ENCODE measurements at places on chromosomes 6 and 20. TPM values are rescaled to one million over a fixed set of nuclear protein-coding genes. Genes with fewer than 3 reads are reported as not detected.
A peak's percentile ranks its signal among the peaks of the same experiment; 100 is the strongest.

The BAK1 gene
- 56.3 TPM for total RNA-seq

DNA sequence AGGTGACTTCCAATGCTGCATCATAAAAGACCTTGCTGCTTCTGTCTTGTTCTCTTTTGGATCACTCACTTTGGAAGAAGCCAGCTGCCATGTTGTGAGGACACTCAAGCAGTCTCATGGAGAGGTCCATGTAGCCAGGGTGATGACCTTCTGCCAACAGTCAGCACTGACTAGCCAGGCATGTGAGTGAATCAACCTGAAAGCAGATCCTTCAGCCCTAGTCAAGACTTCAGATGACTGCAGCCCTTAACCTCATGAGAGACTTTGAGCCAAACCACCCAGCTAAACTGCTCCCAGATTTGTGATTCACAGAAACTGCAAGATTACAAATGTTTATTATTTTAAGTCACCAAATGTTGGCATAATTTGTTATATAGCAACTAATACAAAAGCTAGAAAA is 86.0 kb upstream of the IYD start:
- no peak for DNase-seq

The SLC32A1 gene
- total RNA-seq: not detected

DNA sequence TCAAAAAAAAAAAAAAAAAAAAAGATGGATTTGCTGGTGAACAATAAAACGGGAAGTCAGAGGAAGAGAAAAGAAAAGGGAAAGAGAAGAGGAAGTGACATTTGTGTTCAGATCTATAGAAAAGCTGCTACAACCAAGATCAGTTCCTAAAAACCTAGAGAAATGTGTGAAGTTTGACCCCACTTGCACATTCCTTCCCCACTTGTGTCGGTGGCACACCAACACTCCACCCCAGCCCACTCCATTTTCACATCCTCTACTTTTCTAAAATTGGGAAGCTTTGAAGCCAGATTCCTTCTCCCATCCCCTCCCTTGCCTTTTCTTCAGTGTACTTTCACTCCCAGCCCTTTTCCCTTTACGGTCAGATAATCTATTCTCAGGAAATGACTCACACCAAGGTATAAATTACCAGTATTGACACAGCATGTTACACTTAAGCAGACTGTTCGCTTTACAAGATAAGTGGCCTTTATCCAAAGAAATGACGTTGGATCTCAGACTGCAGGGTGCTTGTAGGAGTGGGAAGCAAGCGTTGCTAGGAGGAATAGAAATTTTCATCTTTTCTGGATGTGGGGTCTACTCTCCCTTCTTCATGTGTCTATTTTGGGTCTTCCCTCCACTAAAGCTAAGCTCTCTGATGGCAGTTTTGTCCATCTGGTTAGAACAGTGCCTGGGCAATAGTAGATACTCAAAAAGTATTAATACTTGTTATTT is 92.5 kb upstream of the ADGRF1 start:
- DNase-seq: no peak

The GJA1 gene
- not detected for total RNA-seq

- DNase-seq: no peak
Measured at GRCh38 chr20:1861347-1861976, 33.7 kb upstream of the SIRPA start.

GRCh38 chr6:39118921-39119320 is 3.9 kb upstream of the SAYSD1 start:
- DNase-seq: no peak

- no peak for DNase-seq
Measured at GRCh38 chr20:56098981-56099500, 93.7 kb upstream of the CBLN4 start.

The KHDC1L gene
- not detected for total RNA-seq

The CLPSL1 gene
- total RNA-seq: not detected

The CYP39A1 gene
- not detected for total RNA-seq

The DAAM2 gene
- total RNA-seq: not detected

DNA sequence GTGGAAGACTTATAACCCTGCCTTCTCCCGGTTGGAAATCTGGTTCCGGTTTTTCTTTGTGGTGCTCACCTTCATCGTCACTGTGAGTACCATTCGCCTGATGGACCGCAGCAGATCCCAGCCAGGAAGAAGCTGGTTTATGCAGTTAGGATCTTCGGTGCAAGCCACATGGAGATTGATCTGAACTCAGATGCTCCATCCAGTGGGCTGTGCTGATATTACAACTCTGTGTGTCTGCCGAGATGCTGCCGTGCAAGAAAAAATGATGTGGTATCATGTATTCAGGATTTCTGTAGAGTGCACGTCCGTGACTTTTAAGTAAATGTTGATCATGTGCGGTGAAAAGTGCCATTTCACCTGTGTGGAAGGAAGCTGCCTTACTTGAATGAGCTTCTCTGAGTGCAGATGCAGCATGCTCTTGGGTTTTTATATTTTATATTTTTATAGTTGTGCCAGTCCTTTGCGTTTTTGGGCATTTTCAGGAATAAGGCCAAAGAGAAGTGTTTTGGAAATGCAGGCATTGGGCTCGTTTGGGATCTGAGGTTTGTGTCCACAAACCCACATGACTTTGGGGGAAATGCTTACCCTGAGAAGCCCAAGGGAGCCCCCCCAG is 39.2 kb downstream of the DYNLT1 start:
- DNase-seq: peak; percentile 70

DNA sequence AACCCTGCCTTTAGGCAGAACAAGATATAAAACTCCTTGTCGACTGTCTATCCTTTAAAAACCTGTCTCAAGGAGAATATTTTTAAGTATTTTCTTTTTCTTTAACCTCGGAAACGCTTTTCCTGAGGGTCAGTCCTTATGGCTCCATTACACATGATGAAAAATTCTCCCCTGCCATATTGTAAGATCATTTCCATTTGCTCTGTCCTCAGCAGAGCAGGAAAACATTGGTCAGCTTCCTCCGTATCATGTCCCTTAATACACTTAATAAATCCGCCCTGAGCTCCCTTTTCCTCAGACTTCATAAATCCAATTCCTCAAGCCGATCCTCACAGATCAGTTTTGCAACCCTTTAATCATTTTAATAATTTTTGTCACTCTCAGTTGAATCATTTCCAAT is 234.5 kb upstream of the AGPAT4 start:
- DNase-seq: no peak

The C6orf15 gene
- not detected for total RNA-seq

- DNase-seq: no peak
Measured at GRCh38 chr6:38566295-38567030, 73.3 kb downstream of the BTBD9 start.

DNA sequence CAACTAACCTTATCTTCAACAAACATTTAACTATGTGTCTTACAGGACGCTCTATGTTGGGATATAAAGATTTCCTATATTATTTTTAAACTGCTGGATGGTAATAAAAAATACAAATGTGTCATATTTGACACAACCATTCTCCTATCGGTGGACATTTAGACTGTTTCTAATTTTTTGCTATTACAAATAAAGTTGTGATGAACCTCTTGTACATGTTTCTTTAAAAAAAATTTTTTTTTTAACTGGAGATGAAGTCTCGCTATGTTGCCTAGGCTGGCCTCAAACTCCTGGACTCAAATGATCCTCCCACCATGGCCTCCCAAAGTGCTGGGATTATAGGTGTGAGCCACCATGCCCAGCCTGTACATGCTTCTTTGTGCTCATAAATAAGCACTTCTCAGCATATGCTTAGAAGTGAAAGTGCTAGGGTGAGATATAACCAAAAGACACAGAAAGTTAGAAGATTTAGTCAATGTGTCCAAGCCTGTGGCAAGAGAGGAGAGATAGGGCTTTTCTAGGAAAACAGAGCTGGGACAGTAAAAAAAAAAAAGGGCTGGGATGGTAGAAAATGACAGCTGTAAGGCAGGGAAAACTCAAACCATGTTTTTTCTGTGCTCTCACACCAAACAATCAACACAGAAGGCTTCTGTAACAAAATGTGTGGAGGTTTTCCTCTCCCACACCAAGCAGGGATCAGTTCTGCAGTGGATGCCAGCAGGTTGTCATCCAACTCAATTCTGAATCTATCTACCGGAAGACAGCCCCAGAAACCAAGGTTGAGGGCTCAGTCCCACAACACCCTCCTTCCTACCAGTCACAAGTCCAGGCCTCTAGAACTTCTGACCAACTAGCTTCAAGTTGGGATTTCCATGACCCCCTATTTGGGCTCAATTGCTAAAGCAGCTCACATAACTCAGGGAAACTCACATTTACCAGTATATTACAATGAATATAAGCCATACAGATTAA is 70.0 kb upstream of the SMIM29 start:
- no peak for DNase-seq

- no peak for DNase-seq
Measured at GRCh38 chr6:80316686-80317231, 210.3 kb downstream of the BCKDHB start.

The MATN4 gene
- 0.95 TPM for total RNA-seq

DNA sequence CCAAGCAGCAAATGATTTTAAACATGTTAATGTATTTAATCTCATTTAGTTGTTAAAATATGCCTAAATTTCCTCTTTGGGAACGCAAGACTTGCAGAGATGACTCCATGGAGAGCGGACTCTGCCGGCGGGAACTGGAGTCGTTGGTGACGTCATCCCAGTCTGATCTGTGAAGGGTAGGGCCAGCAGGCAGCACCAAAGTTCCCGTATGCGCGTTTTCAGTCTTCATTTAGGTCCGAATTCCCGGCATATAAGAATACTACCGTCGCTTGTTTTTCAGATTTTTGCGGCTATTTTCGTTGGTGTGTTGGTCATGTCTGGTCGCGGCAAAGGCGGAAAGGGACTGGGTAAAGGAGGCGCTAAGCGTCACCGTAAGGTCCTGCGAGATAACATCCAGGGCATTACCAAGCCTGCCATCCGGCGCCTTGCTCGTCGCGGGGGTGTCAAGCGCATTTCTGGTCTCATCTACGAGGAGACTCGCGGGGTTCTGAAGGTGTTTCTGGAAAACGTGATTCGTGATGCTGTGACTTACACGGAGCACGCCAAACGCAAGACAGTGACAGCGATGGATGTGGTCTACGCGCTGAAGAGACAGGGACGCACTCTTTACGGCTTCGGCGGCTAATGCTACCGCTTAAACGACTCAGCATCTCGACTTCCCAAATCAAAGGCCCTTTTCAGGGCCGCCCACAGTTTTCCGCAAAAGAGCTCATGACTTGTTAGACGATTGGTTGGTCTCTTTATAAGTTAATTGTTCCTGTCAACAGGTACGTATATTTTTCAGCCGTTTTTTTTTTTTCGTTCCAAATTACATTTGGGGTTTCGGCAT is 117.3 kb downstream of the HFE start:
- DNase-seq: peak; percentile 90

The SLC26A8 gene
- not detected for total RNA-seq

The CPNE5 gene
- 1.5 TPM for total RNA-seq

The SYCP2L gene
- 0.10 TPM for total RNA-seq

DNA sequence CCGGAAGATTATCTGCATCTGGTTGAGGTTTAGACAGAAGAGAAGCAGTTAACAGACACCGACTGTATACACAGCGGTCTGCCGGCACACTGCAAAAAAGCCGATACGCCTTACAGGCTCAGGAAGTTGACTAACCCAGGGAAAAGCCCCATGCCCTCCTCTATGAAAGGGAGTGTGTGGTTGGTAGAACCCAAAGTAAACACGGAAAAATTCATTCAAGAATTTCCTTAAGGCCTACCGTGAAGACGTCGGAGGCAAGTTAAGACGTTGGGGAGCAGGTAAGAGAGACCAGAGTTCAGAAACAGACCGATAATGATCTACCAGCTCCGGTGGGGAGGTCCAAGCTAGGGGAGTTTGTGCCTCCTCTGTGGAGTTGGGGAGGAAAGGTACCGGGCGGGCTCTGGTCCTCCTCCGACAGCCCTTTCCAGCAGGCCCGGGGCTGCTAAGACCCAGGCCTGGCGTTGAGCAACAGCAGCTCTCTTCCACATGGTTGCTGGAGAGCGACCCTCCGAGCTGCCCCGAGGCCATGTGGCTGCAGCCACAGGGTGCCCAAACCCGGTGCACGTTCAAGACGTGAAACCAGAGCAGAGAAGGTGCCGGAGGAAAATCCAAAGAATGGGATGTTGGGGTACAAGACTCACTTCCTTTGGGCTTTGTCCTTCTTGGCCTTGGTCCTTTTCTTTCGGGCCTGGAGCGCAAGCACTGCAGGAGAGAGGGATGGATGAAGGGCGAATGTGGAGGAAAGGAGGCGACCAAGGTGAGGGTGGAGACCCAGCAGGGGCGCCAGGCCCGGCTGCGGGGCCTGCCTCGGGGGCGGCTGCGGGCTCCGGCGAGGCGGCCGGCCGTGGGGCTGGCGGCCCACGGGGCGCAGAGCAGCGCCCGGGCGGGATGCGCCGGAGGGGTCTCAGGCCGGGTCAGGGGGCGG is 809 bp downstream of the SRPK1 start:
- DNase-seq: peak; percentile 76

DNA sequence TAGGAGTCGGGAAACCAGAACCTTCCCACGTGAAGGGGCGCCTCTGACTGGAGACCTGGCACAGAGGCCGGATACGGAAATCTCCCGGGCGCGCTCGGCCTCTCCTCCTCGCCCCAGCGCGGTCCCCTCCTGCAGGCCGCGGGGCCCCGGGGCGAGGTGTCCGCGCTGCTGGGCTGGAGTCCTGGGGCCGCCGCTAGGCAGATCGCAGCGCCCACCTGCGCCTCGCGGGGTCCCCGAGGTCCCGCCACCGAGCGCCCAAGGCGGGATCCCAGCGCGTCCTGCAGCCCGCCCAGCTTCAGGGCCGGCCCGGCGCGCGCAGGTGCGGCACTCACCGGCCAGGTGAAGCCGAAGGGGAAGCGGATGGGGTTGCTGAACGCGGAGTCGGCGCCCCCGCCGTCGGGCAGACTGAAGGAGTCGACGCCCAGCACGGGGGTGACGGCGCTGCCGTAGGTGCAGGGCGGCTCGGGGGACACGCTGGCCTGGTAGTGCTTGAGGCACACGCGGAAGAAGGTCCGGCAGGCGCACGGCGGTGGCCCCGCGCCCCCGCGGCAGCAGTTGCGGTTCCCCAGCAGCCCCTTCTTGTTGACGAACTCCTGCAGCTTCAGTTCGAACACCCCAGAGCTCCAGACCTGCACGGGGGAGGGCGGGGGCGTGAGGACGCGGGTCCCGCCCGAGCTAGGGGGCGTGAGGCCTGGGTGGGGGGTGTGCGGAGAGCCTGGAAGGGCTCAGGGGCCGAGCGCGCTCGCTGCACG is 1.5 kb downstream of the DLL1 start:
- no peak for DNase-seq

- no peak for DNase-seq
Measured at GRCh38 chr6:43105538-43106222, 29.6 kb downstream of the PTK7 start.

GRCh38 chr6:14386668-14387067 is 269.1 kb downstream of the CD83 start:
- DNase-seq: no peak

GRCh38 chr20:52010541-52010940 is 181.0 kb downstream of the ZFP64 start:
- DNase-seq: no peak
